NCI-H2171 treated with DMSO at 0.1 percent for 48 hours (cell line): ENCODE measurements at places on chromosomes 12 and 14.

DNA sequence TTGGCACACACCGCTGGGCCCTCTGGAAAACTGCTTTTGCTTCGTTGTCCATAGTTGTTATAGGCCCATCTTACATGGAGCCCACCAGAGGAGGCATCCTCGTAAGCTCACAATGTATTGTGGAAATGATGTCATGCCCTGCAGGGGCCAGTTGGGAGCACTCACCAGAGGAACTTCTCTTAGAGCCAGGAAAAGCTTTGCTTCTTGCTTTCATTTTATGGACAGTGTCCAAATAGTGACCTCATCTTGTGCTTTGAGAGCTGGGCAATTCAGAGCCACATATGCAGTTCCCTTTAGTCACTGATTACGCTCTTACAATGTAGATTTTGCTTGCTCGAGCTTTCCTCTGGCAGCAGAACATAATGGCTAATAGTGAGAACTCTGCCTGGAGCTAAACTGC, 275.6 kb downstream of the AACS start:
- no peak for DNase-seq

- DNase-seq = no peak
Observed at GRCh38 chr14:103402695-103403094, 17.5 kb downstream of the MARK3 start.

DNA sequence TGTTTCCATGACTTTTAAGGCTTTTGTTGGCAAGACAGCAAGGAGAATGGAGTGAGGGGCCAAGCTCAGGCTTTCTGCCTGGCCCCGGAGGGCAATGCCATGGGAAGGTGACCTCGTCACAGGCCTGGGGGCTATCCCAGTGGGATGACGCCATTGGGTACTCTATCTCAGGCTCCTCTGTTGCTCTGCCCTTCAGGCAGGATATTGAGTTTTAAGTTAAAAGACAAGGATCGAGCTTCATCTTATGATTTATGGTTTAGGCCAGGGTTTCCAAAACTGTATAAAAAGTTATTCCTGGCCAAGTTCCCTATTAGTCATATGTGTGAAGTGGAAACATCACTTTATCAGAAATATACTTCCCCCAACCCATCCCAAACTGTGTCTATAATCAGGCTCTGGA, 127.7 kb downstream of the ZFP36L1 start:
- no peak for DNase-seq

DNA sequence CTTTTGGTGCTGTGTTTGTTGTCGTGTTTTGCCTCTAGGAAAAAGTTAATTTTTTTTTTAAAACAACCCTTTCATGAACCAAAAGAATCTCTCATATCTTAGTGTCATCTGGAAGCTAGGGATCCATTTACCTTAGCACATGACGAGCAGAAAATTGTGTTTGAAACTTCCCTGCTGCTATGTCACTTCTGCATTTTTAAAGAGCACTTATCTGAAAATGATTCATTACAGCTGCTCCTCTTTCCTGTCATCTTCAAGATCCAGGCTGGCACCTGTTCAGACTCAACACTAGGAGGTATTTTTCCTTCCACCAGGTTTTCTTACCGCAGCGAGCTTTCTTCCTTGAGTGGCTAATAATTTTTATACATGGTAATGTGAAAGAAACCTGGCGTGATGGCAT, 67.0 kb downstream of the EML1 start:
- DNase-seq = no peak

DNA sequence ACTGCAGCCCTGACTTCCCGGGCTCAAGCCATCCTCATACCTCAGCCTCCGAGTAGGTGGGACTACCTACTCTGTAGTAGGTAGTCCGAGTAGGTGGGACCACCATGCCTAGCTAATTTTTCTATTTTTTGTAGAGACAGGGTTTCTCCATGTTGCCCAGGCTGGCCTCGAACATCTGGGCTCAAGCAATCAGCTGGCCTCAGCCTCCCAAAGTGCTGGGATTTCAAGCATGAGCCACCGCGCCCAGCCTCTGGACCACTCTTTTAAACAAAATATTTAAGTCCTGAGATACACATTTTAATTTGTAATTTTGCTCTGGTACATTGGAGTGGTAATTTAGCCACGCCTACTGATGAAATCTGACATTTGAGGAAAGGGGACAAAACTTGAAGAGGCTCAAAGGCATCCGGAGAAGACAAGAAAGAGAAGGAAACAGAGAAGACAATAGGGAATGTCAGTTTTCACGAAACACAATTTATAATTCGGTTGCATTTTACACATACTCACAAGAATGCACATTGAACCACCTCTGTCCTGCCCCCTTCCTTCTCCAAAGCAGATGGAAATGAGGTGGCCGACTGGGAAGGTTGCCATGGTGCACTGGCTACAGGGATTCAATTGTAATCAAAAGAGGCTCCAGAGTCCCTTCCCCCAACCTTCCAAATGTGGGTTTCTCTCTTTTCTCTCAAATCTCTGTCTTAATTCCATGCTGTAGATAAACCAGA, 9.7 kb upstream of the TUBA1A start:
- DNase-seq = peak; percentile 64

DNA sequence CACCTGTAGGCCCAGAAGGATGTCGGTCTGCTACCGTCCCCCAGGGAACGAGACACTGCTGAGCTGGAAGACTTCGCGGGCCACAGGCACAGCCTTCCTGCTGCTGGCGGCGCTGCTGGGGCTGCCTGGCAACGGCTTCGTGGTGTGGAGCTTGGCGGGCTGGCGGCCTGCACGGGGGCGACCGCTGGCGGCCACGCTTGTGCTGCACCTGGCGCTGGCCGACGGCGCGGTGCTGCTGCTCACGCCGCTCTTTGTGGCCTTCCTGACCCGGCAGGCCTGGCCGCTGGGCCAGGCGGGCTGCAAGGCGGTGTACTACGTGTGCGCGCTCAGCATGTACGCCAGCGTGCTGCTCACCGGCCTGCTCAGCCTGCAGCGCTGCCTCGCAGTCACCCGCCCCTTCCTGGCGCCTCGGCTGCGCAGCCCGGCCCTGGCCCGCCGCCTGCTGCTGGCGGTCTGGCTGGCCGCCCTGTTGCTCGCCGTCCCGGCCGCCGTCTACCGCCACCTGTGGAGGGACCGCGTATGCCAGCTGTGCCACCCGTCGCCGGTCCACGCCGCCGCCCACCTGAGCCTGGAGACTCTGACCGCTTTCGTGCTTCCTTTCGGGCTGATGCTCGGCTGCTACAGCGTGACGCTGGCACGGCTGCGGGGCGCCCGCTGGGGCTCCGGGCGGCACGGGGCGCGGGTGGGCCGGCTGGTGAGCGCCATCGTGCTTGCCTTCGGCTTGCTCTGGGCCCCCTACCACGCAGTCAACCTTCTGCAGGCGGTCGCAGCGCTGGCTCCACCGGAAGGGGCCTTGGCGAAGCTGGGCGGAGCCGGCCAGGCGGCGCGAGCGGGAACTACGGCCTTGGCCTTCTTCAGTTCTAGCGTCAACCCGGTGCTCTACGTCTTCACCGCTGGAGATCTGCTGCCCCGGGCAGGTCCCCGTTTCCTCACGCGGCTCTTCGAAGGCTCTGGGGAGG, at the start of gene LTB4R:
TSS of gene LTB4R (plus strand) at position 857 of the 959 bp plus-strand sequence. CDS start 4,150 bp downstream, outside the sequence.
- no peak for DNase-seq

- peak; percentile 82 for DNase-seq
Observed at GRCh38 chr14:64234877-64235651, 59.1 kb downstream of the ESR2 start.

GRCh38 chr12:16189849-16190248, 87.6 kb downstream of the SLC15A5 start:
- no peak for DNase-seq

DNA sequence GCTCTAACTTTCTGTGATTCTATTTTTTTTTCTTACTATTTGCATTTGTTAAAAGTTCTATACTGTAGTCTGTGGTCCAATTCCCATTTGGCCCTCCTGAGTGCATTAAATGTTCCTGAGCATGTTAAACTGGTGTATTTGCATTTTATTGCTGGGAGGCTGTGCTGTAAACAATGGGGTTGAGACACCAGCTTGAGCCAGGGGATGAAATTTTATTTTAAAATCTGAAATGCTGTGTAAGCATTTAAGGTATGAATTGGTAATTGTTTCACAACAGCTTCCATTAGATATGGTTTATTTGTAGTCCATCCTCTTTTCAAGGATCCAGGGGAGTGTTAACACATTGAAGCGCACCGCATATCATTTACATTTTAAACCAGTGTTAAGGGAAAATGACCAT, 89.9 kb upstream of the RFX4 start:
- DNase-seq = no peak

DNA sequence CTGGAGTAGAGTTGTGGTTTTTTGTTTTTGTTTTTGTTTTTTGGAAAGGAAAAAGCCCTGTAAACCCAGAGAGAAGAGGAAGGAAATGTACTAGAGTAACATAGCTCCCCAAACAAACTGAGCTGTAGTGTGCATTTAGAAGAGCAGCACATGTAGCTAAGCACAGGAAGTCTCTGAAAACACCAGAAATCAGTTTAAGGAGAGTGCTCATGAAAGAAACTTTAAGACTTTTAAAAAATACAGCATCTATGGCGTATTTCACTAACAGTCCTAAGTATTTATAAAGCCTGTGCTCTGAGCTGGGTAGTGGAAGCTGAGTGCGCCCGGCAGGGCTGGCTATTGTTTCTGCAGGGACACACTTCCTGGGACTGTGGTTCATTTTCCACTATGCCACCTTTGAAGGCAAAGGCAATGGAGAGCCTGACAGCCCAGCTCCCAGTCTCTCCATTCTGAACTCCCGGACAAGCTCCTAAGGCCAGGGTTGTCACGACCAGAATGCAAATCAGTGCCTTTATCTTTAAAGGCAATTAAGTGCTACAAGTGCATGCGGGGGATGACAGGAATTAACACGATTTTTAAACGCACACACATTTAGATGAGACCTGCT, 45.4 kb downstream of the NIN start:
- no peak for DNase-seq

- no peak for DNase-seq
Observed at GRCh38 chr12:66199831-66200509, 11.0 kb downstream of the IRAK3 start.

DNA sequence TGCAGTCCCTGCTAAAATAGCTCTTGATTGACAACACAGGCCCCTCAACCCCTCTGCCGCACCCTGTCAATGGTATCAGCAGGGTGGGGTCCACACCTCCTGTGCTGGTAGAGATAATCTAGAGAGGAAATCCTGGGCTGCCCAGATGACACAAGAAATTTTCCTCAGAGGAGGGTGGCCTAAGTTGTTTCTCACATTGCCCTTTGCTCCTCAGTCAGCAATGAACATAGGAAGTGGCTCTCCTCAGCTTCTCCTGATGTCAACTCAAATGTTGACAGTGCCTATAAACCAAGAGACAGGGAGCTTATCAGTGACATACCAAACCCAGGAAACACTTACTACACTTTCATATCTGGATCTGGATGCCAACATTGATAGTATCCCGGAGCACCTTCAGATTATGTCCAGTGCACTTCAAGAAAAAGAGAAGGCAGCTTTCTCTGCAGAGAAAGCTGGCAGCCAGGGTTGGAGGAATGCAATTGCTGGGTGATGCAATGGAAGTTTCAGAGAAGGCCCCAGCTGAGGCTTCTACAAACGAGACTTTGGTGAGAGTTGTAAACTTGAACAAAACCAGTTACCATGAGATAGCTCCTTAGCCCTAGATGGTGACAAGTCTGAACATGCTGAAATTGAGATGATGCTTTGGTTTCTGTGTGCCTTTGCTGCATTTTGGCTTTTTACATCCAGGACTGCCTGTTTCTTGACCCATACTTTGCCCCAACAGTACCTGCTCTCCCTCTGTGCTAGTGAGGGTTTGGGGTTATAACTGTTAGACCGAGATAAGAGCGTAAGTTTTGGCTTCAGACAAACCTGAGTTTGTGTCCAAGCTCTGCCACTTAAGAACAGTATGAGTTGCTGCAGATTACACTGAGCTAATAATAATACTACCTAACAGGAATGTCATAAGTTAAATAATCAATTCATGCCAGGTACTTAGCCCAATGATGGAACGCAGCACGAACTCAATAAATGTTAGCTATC, 183.5 kb downstream of the NUAK1 start:
- no peak for DNase-seq

DNA sequence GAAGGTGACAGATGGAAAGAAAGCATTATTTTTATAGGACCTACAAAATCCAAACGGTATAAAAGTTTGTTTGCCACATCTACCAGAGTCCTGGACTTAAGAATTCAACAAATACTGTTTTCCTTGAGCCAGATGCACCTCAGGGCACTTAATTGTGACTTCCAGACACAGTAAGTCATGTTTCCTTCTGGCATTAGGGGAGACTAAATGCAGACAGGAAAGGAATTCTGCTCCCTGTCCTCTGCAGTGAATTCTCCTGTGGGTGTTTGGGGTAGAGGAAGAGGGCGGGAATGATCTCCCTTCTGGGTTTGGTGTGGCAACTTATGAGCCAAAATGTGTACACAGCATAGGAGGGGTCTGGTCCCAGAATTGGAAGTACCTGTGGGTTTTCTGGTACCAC, 93.9 kb upstream of the ZDHHC17 start:
- peak; percentile 9 for DNase-seq

DNA sequence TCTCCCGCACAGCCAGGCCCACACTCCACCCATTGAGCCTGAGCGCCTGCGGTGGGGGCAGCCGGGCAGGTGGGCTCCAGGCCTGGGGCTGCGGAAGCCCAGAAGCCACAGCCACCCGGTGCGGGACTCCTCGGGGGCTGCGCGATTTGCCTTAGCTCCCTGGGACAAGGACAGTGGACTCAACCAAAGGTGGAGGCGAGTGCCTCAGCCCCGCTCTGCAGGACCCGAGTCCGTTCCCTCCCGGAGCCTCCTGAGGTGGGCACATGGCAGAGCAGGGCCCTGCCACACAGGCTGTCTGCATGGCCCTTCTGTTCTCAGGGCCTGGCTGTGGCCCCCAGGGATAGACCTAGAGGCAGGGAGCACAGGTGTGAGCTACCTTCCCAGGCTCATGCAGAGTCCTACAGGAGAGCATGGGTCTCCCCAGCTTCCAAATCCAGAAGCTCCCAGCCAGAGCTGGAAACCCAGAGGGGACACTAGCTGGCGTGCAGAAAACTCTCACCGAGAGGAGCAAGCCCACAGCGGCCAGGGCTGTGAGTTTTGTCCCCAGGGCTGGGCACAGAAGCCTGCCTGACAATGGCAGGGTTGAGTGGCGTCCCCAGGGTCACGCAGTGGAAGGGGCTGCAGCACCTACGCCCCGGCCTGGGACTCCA, 22.2 kb upstream of the LRTM2 start:
- DNase-seq = no peak

GRCh38 chr12:96354326-96354725, 45.9 kb downstream of the CDK17 start:
- DNase-seq = no peak

DNA sequence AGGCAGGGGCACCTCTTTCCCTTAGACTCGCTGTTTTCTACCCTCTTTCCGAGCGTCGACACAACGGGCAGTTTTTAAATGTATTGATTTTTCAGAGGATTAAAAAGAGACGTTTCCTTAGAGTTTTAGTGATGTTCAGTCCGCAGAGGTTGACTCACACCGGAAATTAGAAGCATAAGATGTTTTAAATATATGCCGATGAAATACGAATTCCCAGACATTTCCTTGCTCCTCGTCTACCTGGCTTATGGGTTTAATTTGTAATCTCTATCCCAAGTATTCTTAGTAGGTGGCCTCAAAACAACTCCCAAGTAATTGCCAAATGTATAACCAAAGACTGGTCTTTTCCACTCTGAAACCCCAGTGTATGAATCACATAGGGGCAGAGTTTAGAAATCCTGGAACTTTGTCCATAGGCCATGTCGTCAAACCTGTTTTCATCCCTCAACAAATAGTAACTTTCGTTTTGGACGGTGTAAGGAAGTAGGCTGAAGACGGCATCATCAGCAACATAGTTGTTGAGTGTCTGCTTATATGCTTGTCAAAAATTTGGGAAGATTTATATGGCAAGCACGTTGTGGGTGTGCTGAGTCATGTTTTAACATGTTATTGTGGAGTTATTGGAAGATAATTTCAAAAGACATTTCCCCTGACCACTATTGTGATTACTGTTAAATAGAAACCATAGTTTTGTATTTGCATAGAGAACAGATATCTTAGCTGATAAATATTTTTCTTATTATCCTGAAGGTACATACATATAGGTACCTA, 824 bp downstream of the TBK1 start:
- peak; percentile 35 for DNase-seq
